Germinal center (tissue), 1 donor: ENCODE measurements at places on chromosomes 13 and 19.

- no peak for DNase-seq
Observed at GRCh38 chr13:114157869-114158495, 21.1 kb upstream of the CFAP97D2 start.

- DNase-seq = no peak
Observed at GRCh38 chr13:71087006-71087405, 780.0 kb downstream of the DACH1 start.

DNA sequence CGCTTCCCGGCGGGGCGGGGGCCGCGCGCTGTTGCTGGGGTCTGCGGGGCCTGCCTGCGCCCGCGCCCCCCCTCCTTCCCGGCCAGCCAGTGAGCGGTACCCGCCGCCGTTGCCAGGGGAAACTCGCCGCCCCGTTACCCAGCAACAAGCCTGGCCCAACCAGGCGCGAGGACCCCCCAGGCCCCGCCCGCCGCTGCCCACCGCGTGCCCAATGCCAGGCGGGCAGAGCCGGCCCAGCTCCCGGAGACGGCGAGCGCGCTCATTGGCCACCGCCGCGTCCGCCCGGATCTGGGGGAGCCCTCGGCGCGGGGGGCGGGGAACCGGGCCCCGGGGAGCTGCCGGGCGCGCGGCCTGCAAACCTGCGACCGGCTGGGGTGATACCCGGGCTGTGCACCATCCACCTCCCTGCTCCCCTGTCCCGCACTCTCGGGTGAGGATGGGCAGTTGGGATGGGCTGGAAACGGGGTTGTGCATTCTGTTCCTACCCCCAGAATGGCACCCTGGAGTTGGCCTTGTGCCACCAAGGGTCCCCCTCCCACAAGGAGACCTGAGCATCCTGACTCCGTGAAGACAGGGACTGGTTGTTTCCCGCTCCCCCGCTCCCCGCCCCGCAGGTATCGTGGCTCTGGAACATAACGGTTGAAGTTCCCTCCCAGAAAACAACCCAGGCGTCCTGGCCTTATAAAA, 8.8 kb upstream of the BBC3 start:
- DNase-seq = peak; percentile 57

DNA sequence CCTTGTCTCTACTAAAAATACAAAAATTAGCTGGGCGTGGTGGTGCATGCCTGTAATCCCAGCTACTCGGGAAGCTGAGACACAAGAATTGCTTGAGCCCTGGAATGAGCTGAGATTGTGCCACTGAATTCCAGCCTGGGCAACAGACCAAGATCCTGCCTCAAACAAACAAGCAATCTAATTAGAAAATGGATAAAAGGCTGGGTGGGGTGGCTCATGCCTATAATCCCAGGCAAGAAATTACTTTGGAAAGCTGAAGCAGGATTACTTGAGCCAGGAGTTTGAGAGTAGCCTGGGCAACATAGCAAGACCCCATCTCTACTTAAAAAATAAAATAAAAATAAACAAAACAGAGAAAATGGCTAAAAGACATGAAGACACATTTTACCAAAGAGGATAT, 77.0 kb downstream of the CAB39L start:
- DNase-seq = no peak

GRCh38 chr19:2453431-2454025, 3.2 kb downstream of the LMNB2 start:
- no peak for DNase-seq

DNA sequence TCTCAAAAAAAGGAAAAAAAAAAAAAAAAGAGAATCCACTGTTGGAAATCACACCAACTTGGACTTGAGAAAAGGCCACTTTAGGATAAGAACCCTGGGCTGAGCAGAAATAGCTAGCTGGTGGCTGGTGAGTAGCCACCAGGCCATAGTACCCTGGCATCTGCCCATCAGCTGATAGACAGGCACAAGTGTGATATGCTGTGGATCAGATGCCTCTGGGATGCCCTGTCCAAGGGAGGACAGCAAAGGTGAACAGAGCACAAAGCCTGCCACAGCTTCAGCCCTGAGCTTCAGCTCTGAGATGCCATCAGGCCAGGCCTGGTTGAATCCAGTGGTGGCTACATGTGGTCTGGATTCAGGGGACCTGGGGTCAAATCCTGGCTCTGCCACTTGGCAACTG, 8.7 kb downstream of the SIRT2 start:
- no peak for DNase-seq

- peak; percentile 10 for DNase-seq
Observed at GRCh38 chr13:44117351-44117750, 237.6 kb downstream of the LACC1 start.

DNA sequence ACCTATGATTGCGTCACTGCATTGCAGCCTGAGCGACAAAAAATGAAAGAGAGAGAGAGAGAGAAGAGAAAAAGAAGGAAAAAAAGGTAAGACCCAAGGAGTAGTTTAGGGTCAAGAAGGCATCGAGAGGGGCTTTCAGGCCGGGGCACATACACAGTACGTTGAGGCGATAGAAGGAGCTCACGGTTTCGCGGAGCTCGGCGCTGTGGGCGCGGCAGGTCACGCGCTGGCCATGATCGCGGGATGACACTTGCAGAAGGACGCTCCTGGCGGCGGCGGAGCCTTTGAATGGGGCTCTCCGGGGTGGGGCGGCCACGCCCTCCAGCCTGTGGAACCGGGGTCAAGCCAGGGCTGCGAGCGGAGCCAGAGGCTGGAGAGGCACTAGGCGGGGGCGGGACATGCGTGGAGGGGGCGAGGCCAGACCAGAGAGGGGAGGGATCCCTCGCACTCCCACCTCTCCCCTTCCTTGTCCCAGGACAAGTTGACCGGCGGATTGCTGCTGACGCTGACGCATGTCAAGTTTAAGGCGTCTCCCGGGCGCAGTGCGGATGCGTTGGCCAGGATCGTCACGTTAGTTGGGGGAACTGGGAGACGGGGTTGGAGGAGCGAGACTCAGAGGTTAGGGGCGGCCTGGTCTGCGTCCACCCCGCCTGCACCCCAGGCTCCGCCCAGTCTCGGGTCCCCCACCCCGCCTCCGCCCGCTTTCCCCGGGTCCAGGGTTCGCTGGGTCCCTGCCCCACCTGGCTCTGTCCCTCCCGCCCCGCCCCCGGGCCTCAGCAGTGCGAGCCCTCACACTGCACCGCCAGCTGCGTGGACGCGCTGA, 6.9 kb downstream of the NPHS1 start:
- DNase-seq = no peak

GRCh38 chr19:39398297-39398864, 7.2 kb downstream of the MED29 start:
- DNase-seq = no peak
